Mesenteric fat pad (tissue), 1 donor: ENCODE measurements at places on chromosomes 3 and 15. TPM values are rescaled to one million over a fixed set of nuclear protein-coding genes. Genes with fewer than 3 reads are reported as not detected.

ZNF774 gene
- total RNA-seq, result 0.84 TPM

TAMM41 gene
- 19.7 TPM for total RNA-seq

SLC12A1 gene
- not detected for total RNA-seq

EPM2AIP1 gene
- 9.5 TPM for total RNA-seq

PARP6 gene
- total RNA-seq, result 61.3 TPM

GOLGA6D gene
- total RNA-seq, result not detected

RBP2 gene
- 5.3 TPM for total RNA-seq

SEMA6D gene
- total RNA-seq, result 4.9 TPM

GOLGA8S gene
- 0.26 TPM for total RNA-seq

BAHD1 gene
- 16.2 TPM for total RNA-seq

PLA1A gene
- 3.4 TPM for total RNA-seq

HSPBAP1 gene
- 8.4 TPM for total RNA-seq

EFCC1 gene
- total RNA-seq, result 1.8 TPM

DNA sequence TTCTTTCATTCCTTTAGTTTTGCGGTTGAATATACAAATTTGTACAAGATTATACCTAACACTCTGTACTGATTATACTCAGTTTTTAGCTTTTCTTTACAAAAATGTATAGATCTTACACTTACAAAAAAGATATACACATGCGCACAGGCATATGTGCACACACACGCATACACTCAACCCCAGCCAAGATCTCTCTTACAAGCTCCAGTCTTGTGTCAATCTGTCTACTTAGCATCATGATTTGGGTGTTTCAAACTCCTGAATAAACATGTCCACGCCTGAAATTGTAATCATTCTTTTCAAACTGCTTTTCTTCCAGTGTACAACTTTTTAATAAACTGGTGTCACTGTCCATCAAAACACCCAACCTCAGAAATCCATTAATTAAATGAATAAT lies 180.7 kb downstream of the NAALADL2 start:
- no peak for DNase-seq

GRCh38 chr3:98954242-98954641 lies 52.7 kb upstream of the DCBLD2 start:
- DNase-seq, result no peak

GRCh38 chr3:9795207-9795606 lies 2.3 kb downstream of the ARPC4 start:
- DNase-seq, result no peak

DNA sequence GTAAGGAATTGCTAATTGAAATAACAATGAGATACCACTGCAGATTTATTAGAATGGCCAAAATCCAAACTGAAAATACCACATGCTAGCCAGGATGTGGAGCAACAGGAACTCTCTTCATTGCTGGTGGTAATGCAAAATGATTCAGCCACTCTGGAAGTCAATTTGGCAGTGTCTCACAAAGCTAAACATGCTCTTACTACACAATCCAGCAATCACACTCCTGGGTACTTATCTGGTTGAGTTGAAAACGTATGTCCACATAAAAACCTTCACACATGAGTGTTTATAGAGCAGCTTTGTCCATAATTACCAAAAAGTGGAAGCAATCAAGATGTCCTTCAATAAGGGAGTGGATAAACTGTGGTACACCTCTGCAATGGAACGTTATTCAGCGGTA lies 113.3 kb downstream of the SMAD6 start:
- no peak for DNase-seq

GRCh38 chr15:78629031-78629715 lies 8.4 kb upstream of the CHRNA3 start:
- peak; percentile 84 for DNase-seq

DNA sequence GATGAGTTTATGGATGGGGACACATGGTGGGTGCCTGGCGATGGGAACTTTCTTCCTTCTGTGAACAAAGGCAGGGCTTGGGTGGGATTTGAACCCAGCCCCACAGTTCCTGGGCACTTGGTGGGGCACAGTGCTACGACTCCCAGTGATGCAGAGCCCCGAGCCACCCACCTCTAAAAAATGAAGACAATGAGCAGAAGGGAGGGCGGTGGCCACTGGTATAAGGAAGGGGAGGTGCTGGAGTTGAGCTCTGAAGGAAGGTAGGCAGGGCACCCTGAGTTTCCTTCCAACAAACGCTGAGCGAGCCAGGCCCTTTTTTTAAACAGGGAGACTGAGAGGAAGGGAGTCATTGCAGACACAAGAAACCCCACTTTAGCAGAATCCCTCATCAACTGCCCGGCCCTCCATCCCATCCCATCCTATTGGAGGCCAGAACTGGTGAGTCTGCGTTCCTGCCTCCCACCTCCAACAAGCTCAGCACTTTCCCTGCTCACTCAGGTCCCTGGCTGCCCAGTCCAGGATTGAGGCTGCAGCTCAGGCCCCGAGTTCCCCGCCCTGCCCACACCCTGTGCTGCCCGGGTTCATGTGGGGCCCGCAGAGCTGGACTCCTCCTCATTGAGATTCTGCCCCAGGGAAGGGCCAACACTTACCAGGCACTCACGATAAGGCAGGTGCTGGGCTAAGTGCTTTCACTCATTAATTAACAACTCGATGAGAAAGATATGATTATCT lies 57.3 kb downstream of the LINGO1 start:
- DNase-seq, result no peak

DNA sequence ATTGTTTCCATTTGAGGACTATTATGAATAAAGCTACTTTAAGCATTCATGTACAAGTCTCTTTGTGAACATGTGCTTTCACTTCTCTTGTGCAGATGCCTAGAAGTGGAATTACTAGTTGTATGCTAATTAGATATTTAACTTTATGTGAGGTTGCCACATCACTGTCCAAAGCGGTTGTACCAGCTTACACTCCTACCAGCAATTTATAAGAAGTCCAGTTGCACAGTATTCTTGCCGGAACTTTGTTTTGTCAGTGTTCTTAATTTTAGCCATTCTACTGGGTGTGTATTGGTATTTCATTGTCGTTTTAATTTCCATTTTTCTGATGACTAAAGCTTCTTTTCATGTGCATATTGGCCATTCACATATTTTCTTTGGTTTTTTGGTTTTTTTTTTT lies 29.1 kb downstream of the SEMA3G start:
- no peak for DNase-seq

DNA sequence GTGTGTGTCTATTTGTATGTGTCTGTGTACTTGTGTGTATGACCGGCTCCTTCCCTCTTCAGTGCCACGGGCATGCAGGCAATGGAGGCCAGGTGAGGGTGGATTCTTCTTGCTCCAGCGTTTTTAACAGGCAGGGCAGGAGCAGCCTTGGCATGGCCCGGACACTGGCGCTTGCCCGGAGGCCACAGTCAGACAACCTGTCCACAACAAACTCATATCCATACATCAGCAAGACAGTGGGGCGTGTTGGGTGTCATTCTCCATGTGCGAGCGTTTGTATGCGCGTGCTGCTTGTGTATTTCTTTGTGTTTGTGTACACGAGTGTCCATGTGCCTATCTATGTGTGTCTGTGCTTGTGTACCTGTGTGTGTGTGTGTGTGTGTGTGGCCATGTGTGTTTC lies 29.8 kb downstream of the PTH1R start:
- peak; percentile 74 for DNase-seq

GRCh38 chr3:192875971-192876565 lies 41.6 kb downstream of the MB21D2 start:
- no peak for DNase-seq

DNA sequence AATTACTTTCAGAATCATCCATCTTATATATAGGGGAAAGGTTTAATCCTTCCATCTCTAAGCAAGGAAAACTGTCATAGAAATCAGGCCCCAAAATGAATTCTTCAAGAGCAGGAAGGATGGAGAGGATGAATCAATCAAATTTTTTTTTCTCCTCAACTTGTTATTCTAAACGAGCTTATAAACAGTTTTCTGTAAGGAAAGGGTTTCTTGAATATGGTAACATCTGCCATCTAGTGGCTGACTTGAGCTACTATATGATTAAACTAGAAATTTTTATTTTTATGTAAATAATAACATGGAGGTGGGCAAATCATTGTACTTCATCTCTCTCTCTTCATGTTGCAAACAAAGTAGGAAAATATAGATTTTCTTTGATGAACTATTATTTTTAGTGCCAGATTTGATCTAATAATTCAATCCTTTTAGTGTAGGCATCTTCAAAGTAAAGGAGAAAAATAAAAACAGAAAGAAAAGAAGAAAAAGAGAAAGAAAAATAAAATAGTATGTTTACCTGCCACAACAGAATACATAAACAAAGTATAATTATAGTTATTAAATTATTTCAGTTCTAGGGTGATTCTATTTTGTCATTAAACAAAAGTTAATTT lies 146.6 kb downstream of the SERPINI1 start:
- no peak for DNase-seq

DNA sequence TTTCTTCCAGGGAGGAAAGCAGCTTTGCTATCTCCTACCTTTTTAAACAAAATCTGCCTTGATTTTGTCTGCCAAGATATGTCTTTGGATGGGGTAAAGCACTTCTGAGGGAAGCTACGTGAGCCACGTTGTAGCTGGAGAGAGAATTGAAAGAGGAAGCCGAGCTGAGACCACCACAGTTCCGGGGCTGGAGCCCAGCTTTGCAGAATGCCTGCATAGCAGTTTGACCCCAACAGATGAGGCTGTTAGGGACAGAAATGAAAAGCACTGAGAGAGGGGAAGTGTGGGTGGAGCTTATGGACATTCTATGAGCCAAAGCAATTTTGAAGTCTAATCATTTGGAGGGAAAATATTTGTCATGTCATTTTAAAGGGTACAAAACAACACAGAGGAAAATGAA lies 45.4 kb downstream of the LIPC start:
- no peak for DNase-seq

DNA sequence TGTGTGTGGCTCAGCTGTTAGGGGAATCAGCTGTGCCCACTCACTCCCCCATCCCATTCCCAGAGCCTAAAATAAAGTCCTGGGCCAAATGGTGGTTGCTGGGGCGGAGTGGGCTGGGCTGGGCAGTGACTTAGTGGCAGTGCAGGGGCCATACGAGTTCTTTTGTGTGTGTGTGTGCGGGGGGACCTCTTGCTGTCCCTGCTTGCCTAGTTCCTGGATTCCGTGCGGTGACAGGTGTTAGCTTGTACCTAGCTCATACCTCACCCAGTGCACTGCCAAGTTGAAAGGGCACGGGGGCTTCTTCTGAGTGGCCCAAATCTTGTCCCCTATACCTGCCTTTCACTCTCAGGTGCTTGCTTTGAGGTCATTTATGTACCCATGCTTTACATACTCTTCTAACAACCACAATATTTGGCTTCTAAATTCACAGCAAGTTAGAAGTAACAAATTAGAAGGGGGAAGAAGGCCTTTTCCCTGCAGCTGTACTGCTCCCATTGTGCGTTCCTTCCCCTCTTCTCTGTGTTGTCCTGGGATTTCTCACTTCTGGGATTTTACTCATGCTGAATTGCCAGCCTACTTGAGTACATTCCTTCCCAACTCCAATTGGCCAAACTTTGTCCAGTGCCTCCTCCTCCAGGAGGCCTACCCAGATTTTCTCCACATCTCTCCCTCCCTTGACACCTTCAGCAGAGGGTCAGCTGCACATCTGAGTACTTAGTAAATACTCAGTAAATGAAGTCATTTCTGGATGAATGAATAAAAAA lies 66.3 kb upstream of the POLG start:
- DNase-seq, result no peak

- DNase-seq, result peak; percentile 47
Measured at GRCh38 chr15:25796395-25796794, 66.7 kb downstream of the ATP10A start.

- DNase-seq, result no peak
Measured at GRCh38 chr3:42072831-42073301, 18.3 kb upstream of the TRAK1 start.

DNA sequence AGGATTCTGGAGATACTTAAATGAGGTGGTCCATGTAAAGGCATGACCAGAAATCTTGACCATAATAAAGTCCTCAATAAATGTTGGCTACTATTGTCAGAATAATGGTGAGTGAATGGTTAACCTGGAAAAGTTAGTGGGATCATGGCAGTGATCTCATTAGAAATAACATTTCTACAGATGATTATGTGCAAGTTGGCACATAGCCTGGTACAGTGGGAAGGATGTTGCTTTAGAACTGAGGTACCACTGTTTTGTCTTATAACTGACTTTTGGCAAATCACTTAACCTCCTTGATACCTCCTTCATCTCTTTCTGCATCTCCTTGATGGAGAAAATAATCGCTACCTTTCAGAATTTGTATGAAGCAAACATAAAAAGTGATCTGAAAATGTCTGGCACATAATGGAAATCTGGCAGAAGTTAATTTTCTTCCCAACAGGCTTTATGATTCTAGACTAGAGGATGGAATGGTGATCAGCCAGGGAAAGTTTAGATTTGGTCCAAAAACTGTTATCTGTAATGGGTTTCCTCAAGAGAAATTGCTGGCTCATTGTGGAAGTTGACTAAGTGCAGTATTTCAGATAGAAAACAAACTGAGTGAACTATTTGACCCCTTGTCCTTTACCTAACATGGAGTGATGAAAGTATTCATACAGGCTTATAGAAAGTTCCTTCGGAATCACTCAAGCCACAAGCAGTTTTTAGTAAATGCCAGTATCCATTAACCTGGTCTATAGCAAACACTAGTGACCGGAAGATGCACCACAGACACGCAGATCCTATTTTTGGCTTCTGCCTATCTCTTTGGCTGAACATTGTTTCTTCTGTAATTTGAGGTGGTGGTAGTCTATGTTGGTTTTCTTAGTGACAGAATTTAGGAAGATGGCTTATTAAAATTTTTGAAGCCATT lies 449.6 kb upstream of the TGFBR2 start:
- DNase-seq, result no peak

DNA sequence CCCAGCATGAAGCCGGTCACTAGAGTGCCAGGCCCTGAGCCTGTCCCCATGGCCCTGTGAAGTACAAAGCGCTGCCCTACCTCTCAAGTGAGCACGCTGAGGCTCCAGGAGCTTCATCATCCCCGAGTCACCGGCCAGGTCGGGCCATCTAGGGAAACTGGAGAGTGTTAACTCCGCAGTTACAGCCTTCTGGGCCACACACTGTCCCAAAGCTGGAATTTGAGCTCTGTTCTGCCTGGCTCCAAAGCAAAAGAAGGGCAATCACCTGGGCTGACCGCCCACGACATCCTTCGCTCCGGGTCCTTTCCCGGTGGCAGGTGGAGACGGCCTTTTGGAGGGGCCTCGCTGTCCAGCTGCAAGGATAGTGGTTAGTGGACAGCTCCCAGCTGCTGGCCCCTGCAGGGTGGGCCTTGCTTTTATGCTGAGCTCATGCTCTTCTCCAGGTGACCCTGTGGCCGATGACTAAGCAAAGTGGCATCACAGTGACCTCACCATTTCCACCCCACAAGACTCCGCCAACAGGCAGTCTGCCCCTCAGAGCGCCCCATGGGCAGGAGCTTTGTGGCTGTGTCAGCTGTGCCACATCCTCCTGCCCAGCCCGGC lies 3.5 kb upstream of the MUC4 start:
- no peak for DNase-seq

DNA sequence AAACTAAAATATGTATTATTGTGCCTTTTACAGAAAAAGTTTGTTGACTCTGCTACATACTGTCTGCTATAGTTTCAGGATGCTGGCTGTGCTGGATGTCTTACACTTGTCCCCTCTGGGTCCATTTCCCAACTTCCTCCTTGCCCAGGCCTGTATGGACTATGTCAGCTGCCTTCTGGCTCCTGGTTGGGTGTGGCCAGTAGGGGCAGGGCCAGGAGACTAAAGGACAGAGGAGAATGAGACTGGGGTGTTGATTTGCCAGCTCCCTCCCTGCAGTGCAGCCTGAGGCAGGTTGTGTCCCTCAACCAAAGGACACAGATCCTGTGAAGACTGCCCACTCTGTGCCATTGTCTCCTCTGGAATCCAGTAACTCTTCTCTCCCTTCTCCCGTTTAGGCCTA lies 90.6 kb upstream of the UBE2E2 start:
- DNase-seq, result no peak
